ENCODE measurements at places on chromosomes 6 and 20.

DNA sequence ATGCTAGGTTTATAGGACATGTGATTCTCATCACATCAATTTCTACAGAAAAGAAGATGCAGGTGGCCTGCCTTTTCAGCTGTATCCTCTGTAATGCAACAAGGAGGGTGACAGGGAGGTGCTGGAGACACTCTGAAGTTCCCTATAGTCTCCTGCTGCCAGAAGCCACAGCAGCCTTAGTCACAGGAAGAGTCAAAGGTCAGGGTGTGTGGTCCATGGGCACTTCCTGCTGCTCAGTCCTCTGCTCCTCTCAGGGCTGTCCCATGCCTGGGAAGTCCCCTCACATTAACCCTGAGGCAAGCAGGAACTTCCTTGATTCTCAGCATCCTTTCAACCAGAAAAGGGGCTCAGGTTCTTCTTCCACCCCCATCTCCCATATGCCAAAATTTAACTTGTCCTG lies 144.8 kb upstream of the FOXA2 start:
- DNase-seq: no peak

DNA sequence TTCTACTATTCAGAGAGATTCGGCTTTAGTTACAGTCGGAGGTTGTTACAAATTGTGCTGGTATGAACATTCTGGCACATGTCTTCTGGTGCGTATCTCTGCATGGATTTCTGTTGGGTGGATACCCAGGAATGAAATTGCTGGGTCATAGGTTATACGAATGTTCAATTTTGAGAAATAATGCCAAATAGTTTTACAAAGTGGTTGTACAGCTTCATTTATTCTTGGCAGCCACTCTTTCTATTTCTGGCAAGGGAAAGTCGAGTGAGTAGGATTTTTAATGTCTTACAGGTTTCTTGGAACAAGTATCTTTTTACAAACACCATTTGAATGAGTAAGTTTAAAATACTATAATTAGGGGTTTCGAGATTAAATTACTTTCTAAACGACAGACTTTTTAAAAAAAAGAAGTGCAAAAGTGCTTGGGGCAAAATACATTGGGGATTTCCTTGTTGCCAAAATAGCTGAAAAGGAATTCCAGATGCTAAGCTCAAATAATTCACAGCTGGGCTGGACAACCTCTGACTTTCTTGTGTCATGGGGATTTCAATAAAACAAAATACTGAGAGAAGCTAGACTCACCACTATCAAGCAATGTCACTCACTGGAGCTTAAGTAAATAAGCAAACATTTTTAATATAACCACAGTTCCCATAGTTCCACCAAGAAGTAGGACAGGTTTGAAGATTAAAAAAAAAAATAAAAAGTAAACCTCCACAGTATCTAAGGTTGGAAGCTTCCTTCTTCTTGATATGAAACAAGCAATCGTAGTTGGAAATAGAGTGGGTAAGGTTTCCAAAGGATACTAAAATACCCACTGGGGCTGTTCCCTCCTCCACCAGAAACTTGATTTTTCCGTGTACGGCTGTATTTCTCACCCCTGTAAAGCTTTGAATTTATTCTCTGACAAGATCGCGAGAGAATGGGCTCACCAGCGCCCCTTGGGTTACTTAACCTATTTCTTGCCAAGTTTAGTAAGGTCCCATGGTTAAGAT lies 21.6 kb upstream of the GFOD1 start:
- DNase-seq: no peak

- no peak for DNase-seq
Measured at GRCh38 chr6:127606131-127606562, 29.2 kb downstream of the C6orf58 start.

DNA sequence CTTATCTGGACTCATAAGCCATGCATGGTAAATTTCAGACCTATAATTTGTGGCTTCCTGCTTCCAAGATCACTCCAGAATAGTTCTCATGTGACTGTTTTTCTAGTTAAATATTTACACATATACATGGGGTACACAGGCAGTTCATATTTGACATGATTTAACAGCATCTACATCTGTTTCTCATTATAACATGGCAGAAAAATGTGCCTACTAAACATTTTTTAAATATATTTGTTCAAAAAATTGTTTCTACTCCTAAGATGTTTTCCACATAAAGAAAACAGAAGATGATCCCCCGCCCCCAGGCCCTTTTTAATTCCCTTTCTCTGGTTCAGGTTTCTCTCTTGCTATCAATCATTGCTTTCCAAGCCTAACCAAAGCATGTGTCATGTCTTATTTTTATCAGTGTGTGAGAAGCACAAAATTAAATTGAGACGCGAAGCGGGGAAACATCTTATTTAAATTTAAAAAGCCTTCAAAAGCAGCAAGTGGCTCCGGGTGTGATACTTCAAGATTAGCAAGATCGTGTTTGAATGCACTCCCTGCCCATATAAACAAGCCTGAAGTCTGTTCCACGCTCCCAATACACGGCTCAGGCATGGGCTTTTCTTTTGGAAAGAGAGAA lies 37.3 kb downstream of the IPCEF1 start:
- DNase-seq: no peak

All from T-helper 2 cell (primary cell).